ENCODE measurements at places on chromosomes 12 and 14.
A peak's percentile ranks its signal among the peaks of the same experiment; 100 is the strongest.

- peak; percentile 29 for DNase-seq
Measured at GRCh38 chr12:24133384-24133783, 183.9 kb upstream of the SOX5 start.

- no peak for DNase-seq
Measured at GRCh38 chr14:22423958-22424357, 165.1 kb downstream of the DAD1 start.

GRCh38 chr12:51342416-51342815, 4.1 kb downstream of the CELA1 start:
- no peak for DNase-seq

- no peak for DNase-seq
Measured at GRCh38 chr12:12294215-12295005, 27.6 kb upstream of the LRP6 start.

GRCh38 chr14:102754370-102755262, 22.6 kb upstream of the TRAF3 start:
- DNase-seq = no peak

DNA sequence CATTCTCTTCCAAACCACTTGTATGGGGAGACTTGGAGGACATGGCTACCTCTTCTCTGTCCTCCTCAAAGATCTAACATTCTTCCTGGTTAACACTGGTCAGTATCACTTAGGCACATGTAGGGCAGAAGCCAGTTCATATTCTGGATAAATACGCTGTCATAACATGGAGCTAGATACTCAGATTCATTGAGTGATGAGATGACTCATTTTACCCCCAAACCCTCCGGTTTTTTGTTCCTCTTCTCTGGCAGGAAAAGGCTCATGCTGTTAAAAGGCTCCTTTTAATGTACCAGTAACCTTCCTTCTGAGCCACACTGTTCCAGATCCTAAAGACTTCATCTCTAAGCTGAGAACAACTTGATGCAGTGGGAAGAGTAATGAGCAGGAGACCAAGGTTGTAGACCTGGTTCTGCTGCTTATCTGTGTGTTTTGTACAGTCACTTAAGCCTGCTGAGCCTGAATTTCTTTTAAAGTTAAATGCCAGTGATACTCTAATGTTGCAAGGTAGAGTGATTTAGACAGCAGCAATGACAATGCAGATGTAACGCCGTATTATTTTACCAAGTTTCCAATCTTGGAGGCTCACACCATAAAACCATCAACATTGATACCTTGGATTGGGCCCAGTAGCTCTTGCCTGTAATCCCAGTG, 57.3 kb upstream of the ELK3 start:
- no peak for DNase-seq

- no peak for DNase-seq
Measured at GRCh38 chr14:37417833-37418232, 177.2 kb downstream of the FOXA1 start.

GRCh38 chr12:27199638-27200300, 44.3 kb upstream of the STK38L start:
- DNase-seq = no peak

DNA sequence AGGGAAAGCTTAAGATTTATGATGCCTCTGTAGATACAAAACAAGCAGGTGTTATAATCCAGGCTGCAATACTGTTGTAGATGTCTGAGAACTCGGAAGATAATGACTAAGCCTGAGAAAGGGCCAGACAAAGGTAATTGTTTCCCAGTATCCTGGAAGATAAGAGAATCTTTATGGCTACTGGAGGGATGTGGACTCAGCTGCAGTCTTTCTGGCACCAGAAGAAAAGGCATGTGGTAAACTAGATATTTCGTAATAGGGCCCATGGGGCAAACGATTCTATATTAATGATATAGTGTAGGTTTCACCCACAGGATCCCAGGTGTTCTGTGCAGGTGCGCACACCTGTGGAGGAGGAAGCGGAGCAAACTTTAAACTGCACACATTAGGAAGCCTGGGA, 9.2 kb upstream of the APOLD1 start:
- no peak for DNase-seq

DNA sequence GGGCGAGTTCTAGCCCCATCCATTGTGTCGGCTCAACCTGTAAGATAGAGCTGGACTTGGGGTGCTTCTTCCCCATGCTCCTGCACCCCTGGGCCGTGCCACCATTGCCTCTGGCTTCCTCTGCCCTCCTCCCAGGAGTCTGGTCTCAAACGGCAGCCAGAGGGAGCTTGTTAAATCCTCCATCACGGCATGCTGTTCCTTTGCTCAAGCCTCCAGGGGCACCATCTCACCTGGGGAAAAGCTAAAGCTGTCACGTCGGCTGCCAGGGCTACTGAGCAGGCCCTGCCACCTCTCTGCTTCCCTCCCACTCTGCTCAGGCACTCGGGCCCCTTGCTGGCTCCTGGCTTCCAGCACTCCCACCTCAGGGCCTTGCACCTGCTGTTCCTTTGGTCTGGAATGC, 140.4 kb downstream of the RBM19 start:
- no peak for DNase-seq

GRCh38 chr12:45827974-45828373, 98.5 kb downstream of the ARID2 start:
- no peak for DNase-seq

GRCh38 chr14:75847584-75847983, 134.2 kb downstream of the TGFB3 start:
- no peak for DNase-seq

DNA sequence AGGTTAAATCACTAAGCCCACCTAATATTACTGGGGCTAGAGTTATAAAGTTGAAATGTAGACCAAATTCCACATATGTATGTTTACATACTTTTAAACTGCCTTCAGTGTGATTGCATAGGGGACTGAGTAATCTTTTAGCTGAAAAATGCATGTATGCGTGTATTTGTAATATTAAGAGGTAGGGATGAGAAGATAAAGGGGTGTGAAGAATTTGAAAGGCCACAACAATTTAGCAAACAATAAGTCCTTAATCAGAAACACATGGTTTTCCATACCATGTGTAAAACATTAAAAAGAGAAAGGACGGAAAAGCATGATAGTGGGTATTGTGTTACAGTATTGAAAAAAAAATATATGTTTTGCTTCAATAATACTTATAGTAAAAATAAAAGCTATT, 919.9 kb upstream of the FLRT2 start:
- no peak for DNase-seq

DNA sequence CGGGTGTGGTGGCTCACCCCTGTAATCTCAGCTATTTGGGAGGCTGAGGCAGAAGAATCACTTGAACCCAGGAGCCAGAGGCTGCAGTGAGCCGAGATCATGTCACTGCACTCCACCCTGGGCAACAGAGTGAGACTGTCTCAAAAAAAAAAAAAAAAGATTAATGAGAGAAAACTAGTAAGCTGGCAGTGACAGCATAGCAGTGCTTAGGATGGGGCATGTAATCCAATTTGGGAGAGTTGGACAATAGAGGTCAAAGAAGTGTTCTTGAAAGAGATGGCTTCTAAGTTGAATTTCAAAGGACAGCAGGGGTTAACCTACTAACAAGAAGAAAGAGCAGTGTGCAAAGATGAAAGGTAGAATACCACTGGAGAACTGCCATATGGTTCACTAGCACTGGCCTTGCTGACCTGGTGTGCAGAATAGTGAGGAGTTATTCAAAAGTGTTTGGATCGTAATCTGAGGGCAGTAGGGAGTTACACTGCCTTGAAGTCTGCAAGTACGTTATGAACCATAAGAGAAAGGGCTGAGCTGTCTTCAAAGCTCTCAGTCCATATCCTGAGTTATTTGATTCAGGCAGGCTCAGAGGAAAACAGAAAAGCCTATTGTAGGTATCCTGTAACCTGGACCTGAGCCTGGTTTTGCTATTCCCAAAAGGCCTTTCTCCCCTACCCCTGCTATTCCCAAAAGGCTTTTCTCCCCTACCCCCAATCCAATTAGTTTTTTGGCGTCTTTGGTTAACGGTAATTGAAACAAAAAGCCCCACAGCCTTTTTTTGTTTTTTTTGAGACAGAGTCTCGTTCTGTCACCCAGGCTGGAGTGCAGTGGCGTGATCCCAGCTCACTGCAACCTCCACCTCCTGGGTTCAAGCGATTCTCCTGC, 3.4 kb downstream of the XPOT start:
- no peak for DNase-seq

GRCh38 chr12:130076752-130077151, 85.5 kb upstream of the FZD10 start:
- DNase-seq = no peak

GRCh38 chr12:119486599-119487154, 106.9 kb upstream of the TMEM233 start:
- DNase-seq = no peak

- DNase-seq = no peak
Measured at GRCh38 chr14:64763085-64763782, 59.0 kb downstream of the PLEKHG3 start.

DNA sequence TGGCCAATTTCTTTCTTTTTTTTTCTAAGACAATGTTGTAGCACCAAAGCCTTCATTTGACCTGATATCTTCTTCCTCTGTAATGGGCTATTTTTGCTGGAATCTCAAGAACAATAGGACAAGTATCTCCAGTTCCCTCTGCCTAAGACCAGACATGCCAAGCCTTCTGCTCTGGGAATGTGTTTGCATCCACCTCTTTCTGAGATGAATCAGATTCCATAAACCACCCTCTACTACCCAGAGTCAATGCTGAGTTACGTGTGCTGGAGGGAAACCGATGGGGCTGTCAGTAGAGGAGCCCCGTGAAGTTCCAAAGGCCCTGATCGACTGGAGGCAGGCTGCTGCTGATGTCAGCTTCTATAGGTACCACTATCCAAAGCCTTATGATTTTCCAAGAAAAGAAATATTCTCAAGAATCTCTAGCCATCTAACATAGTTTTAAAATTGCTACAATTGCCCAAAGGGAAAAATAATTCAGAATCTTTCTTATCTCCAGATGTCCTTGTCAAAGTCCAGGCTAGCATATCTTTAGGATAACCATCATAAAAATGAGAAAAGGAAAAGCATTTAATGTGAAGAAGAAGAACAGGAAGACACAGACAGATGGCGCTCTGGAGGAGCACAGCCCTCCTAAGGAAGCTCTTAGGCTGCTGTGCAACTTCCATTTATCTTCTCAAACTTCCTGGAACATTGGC, 101.9 kb downstream of the SLC8A3 start:
- peak; percentile 11 for DNase-seq

Data from iPS DF 6.9 (cell line).